Psoas muscle (tissue), 8 donors: ENCODE measurements at places on chromosomes 5 and 9. TPM values are rescaled to one million over a fixed set of nuclear protein-coding genes. Genes with fewer than 3 reads are reported as not detected.

- peak; percentile 87 for DNase-seq
These were observed at the start of gene NNT for GRCh38 chr5:43602461-43603343. Gene NNT (plus strand): TSS chr5:43603180. CDS start chr5:43609196, 6,016 bp downstream.

DNA sequence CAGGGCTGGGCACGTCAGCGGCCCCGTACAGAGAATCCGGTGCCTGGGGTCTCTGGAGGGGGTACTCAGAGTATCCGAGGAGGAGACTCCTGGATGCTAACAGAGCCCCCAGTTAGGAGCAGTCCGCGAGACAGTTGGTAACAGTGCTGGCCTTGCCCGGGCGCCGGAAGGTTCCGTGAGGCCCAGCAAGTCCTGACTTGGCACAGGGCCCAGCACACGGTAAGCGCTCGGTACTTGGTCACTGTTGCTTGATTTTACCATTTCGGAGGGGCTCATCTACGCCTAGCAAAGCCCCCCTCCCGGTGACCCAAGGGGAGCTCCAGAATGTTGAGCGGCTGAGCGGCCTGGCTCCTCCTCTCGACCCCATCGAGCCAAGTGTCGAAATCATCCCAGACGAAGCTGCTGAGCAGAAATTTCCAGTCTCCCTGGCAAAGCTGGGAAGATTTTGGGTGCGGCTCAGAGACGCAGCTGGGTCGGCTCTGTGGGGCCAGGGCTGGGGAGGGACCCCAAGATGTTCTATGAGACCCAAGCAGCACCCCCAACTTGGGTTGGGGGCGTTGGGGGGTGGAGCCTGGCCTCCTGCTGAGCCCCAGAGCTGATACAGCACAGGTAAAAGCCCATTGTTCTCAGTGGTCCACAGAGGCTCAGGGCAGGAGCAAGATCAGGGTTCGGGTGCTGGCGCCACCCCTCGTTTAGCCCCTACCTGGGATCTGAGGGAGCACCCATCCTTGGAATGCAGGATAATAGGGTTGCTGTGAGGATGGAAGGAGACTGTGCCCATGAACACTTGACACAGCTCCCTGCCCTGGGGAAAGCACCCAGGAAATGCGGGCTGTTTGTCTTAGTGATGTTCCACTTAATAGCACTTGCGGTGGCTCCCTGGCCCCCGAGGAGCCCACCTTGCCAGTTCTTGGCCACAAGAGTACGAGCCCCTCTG, 137.2 kb downstream of the C9orf50 start:
- DNase-seq = peak; percentile 89

GRCh38 chr9:71793386-71794105, 25.2 kb upstream of the CEMIP2 start:
- no peak for DNase-seq

DNA sequence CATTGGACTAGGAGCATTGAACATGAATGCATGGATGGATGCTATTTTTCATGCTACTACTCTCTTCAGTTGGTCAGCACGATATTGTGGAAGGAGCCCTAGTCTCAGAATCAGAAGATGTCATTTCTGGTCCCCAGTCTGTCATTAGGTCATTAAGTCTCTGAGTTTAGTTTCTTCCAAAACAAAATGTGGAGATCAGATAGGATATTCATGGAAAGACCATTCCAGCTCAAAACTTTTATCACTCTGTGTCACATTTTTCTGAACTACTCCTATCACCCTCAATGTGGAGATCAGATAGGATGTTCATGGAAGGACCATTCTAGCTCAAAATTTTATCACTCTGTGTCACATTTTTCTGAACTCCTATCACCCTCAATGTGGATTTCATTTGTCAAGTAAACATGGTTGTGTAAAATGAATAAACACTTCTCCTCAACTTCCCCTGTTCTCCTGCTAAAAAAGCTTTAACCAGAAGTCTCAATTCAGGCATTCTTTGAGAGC, 296.8 kb downstream of the MRPS30 start:
- DNase-seq = no peak

- DNase-seq = no peak
These were observed 1692.7 kb downstream of the EFNA5 start for GRCh38 chr5:105978011-105978410.

DNA sequence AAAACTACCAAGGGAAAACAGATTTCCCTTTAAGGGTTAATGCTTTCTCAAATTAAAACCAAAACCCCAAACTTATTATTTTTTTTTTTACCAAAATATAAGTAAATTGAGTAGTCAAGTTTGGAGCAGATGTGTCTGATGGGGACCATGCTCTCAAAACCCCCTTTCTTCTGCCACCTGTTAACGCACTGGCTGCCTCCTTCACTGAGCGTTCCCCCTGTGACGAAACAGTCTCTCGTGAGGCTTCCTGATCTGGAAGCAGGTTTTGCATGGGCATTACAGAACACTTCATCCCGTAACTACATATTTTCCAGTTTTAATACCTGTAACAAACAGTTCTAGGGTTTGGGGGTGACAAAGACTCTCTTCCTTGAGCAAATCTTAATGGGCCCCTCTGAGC, 59.4 kb downstream of the ANKH start:
- no peak for DNase-seq

GRCh38 chr5:138966236-138966985, 91.3 kb upstream of the LRRTM2 start:
- DNase-seq = no peak

DNA sequence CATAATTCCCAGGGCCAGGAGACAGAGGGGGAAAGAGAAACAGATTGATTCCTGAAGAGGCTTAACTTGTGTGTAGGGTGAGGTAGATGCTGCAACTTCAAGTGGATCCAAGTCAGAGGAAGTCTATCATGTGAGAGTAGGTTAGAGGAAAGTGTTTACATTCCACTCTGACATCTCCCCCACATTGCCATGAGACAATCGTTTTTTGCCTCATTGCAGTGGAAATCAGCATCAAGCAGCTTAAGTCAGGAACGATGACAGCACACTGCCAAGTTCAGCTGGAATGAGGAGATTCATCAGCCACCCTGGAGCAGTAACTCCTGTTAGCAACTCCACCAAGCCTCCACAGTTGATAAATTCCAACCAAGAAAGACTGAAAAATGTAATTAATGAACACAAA, 689.7 kb upstream of the MEF2C start:
- DNase-seq = no peak

GRCh38 chr5:39177631-39177964, 41.8 kb downstream of the FYB1 start:
- no peak for DNase-seq

- DNase-seq = no peak
These were observed 306.4 kb upstream of the PANK3 start for GRCh38 chr5:168885324-168886120.

- no peak for DNase-seq
These were observed 142.8 kb upstream of the EFNA5 start for GRCh38 chr5:107813559-107813958.

DNA sequence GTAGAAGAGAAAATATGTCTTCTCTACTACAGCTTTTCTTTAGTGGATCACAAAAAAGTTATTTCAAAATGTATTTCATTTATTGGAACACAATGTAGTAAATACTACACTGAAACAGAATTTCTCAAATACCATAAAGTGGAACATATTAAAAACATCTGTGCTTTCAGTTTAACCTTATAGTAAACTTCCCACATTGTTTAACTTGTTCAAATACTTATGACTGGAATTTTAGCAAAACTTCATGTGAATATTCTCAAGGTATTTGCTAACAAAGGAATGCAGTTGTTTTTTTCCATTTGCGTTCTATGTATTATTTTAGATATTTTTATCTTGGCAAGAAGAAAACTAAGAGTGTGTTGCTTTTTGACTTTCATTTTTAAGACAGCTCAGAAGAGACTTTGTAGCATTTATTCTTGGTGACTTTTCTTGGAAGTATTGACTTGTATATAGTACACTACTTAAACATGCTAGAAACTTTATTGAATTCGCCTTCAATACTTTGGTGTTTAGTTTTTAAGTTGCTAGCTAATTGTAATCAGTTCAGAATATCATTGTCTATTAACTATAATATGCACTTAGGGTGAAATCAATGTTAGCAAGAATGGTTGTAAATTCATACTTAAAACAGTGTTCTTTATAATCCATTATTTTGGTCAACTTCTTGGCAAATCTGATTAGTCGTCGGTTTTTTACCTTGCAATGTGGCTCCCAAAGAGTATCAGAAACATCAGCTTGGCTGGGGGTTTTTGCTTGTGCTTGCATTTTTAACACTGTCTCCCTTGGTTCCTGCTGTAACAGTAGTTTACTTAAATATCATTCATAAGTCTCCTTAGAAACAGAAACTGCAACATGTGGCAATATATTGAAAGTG, 5.0 kb upstream of the RHOBTB3 start:
- no peak for DNase-seq

GRCh38 chr9:130042406-130042884, 544 bp downstream of the FNBP1 start:
- peak; percentile 68 for DNase-seq

- no peak for DNase-seq
These were observed 92.8 kb downstream of the GABRG2 start for GRCh38 chr5:162160401-162160800.

- no peak for DNase-seq
These were observed 175.2 kb downstream of the FANCC start for GRCh38 chr9:95142315-95142714.

DNA sequence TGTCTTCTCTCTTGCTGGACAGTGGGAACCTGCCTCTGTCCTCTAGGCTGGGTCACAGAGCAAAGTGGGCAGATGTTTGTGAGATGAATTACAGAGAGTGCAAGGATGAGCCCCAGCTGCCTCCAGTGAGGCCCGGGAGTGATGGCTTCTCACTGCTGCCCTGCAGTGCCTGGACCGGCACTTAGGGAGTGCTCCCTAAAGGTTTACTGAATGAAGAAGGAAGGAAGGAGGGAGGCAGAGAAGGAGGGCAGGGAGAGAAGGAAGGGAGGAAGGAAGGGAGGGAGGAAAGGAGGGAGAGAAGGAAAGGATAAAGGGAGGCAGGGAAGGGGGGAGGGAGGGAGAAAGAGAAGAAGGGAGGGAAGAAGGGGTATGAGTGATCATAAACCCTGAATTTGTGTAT, 42.7 kb upstream of the GRHPR start:
- no peak for DNase-seq

GRCh38 chr9:98039607-98040017, 16.9 kb upstream of the NANS start:
- no peak for DNase-seq

- DNase-seq = no peak
These were observed 56.2 kb downstream of the PLAC8L1 start for GRCh38 chr5:146048994-146049703.

GRCh38 chr5:5290674-5291334, 131.7 kb upstream of the ICE1 start:
- no peak for DNase-seq

GRCh38 chr9:121581786-121582600, 69.4 kb upstream of the DAB2IP start:
- no peak for DNase-seq

DNA sequence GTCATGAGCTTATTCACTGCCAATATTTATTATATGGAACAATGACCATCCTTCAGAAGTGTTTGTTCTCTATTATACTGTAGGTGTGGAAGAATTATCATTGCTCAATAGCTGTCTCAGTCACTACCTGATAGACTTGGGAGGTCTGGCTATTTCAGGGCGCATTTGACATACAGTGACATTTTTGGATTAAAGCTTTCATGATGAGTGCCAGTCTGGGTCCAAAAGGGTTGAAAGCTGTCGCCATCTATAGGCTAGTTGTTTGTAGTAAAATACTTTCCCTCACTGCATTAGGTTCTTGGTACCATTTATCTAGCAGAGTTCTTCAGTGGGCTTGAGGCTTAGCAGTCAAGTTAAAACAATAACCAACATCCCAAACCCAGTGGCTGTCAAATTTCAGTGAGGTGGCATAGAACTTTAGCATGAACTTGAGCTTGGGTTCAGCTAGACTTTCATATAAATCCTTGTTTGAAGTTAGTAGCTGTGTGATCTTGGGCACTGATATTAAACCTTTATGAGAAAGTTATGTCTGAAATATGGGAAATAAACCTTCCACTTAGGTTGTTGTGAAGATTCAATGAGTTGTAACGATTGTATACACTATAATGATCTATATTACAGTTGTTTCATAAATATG, 110.5 kb upstream of the CDKN2B start:
- no peak for DNase-seq

DNA sequence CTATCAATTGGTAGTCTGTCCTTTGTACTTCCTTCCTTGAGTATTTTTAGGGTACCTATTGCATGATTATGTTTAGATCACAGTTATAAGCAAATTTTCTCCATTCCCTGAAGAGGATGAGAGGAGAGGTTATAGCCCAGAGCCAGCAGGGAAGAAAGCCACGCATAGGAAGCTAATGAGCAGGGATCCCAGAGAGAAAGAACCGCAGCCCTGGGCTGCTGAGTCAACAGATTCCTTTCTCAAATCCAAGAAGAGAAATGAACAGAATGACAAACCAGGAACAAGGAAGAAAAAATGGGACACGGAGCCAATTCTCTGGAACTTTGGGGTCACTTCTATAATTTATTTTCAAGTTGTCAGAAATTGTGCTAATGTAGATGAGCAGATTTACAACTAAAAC, 284.5 kb downstream of the RFX3 start:
- no peak for DNase-seq

DNA sequence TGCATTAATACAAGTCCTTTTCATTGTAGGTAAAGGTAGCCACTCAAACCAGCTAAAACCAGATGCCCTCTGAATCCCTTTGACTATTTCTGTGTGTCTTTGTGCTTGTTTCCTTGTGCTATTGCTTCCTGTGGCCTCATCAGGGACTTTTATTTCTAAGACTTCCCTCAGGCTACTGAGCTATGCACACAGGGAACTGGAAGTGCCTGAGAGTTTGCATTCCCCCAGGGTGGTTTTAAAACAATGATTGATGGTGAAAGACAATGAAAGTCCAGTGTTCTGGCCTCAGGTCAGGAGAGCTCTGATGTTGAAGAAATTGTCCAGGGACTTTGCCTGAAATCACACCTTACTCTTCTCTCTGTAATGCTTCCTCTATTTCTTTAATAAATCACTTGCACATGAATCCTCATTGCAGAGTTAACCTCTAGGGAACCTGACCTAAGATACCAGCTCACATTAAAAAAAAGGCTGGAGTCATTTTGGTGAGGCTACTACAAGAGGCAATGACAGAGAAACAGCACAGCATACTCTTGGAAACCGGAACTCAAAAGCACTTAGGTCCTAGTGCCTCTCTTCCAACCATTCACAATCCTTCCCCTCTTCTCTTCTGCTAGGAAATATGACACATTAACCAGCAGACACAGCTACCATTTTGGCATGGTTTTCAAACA, 158.1 kb upstream of the NREP start:
- DNase-seq = no peak

The PRXL2C gene
- 29.5 TPM for total RNA-seq

The ARL14EPL gene
- total RNA-seq = not detected

The NAIP gene
- 2.6 TPM for total RNA-seq

The ORM2 gene
- not detected for total RNA-seq

The FBXO10 gene
- 31.3 TPM for total RNA-seq

The SLC24A2 gene
- 0.02 TPM for total RNA-seq

The CTNND2 gene
- not detected for total RNA-seq

The RNF20 gene
- 49.7 TPM for total RNA-seq

The LHX6 gene
- total RNA-seq = 3.2 TPM

The DEPDC1B gene
- 0.15 TPM for total RNA-seq

The FOXD1 gene
- 0.94 TPM for total RNA-seq

The NELFB gene
- total RNA-seq = 53.7 TPM
